ENCODE measurements at places on chromosomes 13 and 19.
A peak's percentile ranks its signal among the peaks of the same experiment; 100 is the strongest.

DNA sequence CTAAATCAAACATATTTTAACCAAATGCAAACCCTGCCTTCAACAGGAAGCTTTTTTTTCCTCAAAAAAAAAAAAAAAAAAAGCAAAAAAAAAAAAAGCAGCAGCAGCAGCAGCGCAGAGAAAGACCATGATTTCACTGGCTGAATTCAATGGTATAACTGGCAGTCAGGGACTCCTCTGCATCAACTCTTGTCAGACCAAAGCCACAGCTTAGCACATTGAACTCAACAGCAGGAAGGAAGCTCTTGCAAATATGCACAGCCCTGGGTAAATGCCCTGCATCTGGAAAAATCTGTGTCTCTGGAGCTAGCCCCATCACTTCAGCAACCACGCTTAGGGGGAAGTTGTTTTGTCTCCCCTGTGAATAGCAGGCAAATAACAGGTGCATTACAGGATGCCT is 17.6 kb upstream of the DHRS12 start:
- DNase-seq, result no peak

DNA sequence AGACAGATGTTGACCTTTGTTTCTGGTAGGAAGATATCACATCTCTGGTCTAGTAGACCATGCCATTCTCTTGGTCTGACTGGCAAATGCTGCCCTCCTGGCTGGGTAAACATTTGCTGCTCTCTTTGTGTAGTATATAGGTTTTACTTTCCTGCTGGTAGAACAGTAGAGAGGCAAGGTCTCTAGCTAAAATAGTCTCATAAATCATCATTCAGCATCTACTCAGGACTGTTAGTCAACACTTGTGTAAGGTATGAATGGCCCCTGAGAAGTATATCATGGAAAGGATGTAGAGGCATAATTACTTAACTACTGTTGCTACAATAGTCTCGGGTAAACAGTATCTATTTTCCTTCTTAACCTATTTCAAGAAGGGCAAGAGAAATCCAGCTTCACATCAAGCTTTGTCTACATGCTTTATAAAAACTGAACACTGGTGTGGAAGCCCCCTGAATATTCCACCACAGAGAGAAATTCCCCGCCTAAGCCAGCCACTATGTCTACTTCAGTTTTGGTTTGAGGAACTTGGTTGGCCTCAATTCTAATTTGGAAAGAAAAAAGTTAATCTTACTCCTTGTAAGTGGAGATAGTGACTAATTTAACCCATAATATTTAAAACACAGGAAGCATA is 18.4 kb upstream of the MYCBP2 start:
- no peak for DNase-seq

GRCh38 chr13:100824366-100824765 is 149.8 kb upstream of the TMTC4 start:
- no peak for DNase-seq

GRCh38 chr19:11881151-11881800 is 6.3 kb upstream of the ZNF69 start:
- DNase-seq, result peak; percentile 52

- no peak for DNase-seq
Measured at GRCh38 chr13:96248103-96248502, 158.2 kb downstream of the HS6ST3 start.

All from activated T-cell treated with anti-CD3 and anti-CD28 coated beads for 1 hour (primary cell).